ENCODE measurements at places on chromosomes 5 and 9.

DNA sequence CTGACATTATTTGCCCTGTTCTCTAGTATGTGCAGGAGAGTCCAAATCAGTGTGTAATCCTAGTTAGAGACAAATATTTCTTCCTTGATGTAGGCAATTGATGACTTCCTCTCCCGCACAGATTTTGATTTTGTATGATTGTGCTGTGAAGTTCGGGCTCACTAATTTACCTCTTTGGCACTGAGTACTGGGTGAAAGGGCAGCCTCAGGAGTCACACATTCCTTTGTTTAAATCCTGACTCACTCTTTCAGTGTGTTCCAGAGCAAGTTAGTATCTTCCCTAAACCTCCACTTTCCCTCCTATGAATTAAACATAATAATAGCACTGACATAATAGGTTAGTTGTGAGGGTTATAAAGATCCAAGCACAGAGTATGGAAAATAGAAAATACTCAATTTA, 269.7 kb downstream of the ISL1 start:
- no peaks in the 10 kb centered on the region for H3K4me1 ChIP-seq
- no peak for DNase-seq
- no peak overlapping the region for H3K4me3 ChIP-seq
- no peak overlapping the region for H3K27ac ChIP-seq
- H3K36me3 ChIP-seq: no peaks in the 10 kb centered on the region
- H3K27me3 ChIP-seq: no peaks in the 10 kb centered on the region

- no peaks in the 10 kb centered on the region for H3K4me1 ChIP-seq
- no peaks in the 10 kb centered on the region for H3K27me3 ChIP-seq
- H3K36me3 ChIP-seq: peaks cover 3% of the 10 kb centered on the region
Measured at GRCh38 chr9:131323629-131324028, 34.1 kb downstream of the PLPP7 start.

- H3K4me1 ChIP-seq: no peaks in the 10 kb centered on the region
- peaks cover 2% of the 10 kb centered on the region for H3K36me3 ChIP-seq
- no peak for DNase-seq
Measured at GRCh38 chr5:114360816-114361723, 800 bp upstream of the KCNN2 start.

GRCh38 chr5:72041654-72042053, 65.6 kb upstream of the MAP1B start:
- H3K4me1 ChIP-seq: no peaks in the 10 kb centered on the region
- no peak overlapping the region for H3K27ac ChIP-seq
- DNase-seq: no peak
- peaks cover 50% of the 10 kb centered on the region for H3K27me3 ChIP-seq
